ENCODE measurements at places on chromosomes 5 and 9.

GRCh38 chr9:26657958-26658357 lies 234.6 kb downstream of the CAAP1 start:
- DNase-seq, result no peak
- no peak overlapping the region for H3K4me3 ChIP-seq
- peaks cover 7% of the 10 kb centered on the region for H3K4me1 ChIP-seq
- H3K36me3 ChIP-seq, result no peaks in the 10 kb centered on the region

- H3K27me3 ChIP-seq, result no peaks in the 10 kb centered on the region
- peak overlapping the region; percentile 87 for H3K27ac ChIP-seq
- no peaks in the 10 kb centered on the region for H3K36me3 ChIP-seq
- DNase-seq, result no peak
- peaks cover 71% of the 10 kb centered on the region for H3K4me1 ChIP-seq
These were observed 894 bp downstream of the LRRTM2 start for GRCh38 chr5:138874241-138874640.

DNA sequence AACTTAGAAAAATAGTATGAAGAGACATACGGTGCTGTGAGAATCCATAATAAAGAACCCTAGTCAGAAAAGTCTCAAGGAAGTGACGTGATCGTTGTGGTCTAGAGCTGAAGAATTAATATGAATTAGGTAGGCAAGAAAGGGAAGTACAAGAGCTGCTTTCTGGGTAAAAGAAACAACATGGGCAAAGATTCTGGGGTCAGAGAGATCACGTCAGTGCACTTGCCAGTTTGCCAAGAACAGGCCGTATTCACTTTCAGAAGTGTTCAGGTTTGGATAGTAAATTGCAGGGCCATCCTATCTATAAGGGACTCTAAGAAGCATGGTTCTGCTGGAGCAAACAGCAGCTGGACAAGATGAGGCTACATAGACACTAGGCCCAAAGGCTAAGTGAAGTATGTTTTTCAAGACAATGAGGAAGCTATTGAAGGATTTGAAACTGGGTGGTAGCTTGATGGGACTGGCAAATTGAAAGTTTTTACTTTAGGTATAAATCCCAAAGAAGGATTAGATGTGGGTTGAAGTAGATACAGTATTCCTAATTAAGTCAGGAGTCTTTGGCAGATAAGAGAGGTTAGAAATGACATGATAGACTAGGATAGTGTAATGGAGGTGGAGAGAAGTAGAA lies 4.8 kb upstream of the CHD1 start:
- H3K4me1 ChIP-seq, result peaks cover 45% of the 10 kb centered on the region
- DNase-seq, result no peak
- H3K27ac ChIP-seq, result 0 out of 2 replicates have a peak overlapping the region, but pooled peaks have one; percentile 1
- H3K36me3 ChIP-seq, result no peaks in the 10 kb centered on the region
- H3K4me3 ChIP-seq, result no peak overlapping the region

DNA sequence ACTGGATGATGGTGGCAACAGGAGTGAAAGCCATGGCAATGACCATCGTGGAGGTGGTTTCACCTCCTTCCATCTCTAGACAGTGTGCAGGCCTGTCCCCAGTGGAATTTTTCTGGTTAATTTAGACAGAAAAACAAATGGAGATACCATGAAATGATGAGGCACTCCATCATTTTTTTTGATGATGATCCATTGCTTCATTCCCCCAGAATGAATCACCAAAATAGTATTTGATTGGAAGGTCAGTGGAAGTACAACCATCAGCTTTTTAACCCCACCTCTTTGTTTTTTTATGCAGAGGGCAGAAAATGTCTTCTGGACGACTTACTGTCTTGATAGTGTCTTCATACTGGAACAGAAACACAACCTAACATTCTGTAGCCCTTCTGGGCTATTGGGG lies 42.6 kb upstream of the ADRA1B start:
- H3K36me3 ChIP-seq, result no peaks in the 10 kb centered on the region
- no peak overlapping the region for H3K27ac ChIP-seq
- peaks cover 21% of the 10 kb centered on the region for H3K4me1 ChIP-seq
- peaks cover 12% of the 10 kb centered on the region for H3K27me3 ChIP-seq
- no peak overlapping the region for H3K4me3 ChIP-seq

DNA sequence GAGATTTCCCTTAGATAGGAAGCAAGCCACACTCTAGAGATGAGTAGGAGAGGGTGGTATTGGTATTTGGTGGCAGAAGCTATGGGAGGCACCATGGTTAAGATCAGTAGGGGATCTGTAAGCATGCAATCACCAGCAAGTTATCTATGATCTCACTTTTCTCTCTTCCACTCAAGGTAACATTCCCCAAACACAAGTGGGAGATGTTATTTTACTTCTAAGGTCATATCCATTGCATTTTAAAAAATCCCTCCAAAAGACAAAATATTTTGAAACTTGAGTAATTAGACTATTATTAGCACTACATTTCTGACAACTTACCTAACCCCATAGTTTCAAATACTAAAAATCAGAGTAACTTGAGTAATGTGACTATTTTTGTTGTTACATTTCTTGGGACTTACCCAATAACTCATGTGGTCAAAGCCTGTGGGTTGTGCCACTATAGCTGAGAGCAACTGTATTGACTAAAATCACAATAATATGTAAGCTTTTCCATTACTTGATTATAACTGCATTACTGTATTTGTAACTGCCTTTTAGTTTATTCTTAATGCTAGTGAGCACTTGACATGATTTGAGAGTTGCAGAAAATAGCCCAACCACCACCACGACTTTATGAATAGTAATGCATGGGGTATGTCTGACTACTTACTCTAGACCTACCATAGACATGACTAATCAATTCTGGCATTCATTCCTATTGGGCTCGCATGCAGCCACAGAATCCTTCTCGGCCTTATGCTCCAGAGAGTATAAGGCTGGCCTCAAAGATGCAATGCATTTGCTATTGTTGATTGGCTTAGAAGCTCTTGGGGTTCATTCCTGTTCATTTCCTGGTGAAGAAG lies 264.7 kb downstream of the TRIM32 start:
- peak; percentile 85 for DNase-seq
- peaks cover 3% of the 10 kb centered on the region for H3K27me3 ChIP-seq
- H3K4me1 ChIP-seq, result peaks cover 33% of the 10 kb centered on the region

DNA sequence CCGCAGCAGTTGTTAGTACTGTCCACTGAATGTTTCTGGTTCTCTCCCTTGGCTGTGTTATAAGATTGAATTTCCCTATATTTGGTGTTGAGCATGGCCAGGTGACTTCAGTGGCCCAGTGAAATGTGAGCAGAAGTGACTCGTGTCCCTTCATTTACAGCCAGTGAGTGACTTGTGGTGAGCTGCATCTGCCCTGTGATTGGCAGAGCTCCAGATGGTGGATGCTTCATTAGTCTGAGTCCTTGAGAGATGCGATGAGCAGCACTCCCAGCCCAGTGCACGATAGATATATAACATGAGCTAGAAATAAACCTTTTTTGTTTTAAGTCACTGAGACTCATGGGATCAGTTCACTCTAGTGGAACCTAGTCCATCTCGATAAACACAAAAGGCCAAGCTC lies 19.3 kb downstream of the PCSK5 start:
- H3K27me3 ChIP-seq, result peaks cover 1% of the 10 kb centered on the region
- H3K4me3 ChIP-seq, result no peak overlapping the region
- H3K27ac ChIP-seq, result no peak overlapping the region
- no peaks in the 10 kb centered on the region for H3K4me1 ChIP-seq

- no peaks in the 10 kb centered on the region for H3K4me1 ChIP-seq
- no peaks in the 10 kb centered on the region for H3K36me3 ChIP-seq
- no peak for DNase-seq
- no peak overlapping the region for H3K4me3 ChIP-seq
- H3K27me3 ChIP-seq, result no peaks in the 10 kb centered on the region
These were observed 268.4 kb downstream of the FAM170A start for GRCh38 chr5:119897537-119898370.

DNA sequence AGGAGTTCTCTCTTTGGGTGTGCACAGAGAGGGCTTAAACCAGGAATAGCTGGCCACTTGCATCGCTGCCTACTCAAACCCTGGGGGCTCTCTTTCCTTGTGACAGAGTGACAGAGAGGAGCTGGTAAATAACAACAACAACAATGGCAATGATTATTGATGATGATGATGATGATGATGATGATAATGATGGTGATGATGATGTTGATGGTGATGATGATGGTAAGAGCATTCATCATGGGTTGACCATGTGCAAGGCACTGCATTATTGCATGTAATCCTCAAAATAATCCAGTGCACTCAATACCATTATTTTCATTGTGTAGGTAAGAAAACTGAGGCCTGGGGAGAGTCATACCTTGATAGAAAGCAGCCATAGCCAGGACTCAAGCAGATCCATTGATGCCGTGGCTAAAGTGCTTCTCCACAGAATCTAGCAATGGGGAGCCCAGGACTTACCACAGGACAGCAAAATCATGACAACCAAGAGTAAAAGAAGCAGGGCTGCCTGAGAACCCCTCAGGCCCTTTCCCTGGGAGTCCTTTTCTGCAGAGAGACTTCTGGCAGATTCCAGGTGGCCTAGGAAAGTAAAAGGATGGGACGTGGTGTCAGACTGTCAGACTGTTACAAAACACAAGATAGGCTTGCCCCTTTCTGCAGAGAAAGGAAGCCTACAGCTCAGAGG lies 4.8 kb downstream of the FOXI1 start:
- H3K27me3 ChIP-seq, result peaks cover 17% of the 10 kb centered on the region
- H3K4me3 ChIP-seq, result no peak overlapping the region
- DNase-seq, result no peak
- no peak overlapping the region for H3K27ac ChIP-seq
- no peaks in the 10 kb centered on the region for H3K36me3 ChIP-seq
- no peaks in the 10 kb centered on the region for H3K4me1 ChIP-seq

DNA sequence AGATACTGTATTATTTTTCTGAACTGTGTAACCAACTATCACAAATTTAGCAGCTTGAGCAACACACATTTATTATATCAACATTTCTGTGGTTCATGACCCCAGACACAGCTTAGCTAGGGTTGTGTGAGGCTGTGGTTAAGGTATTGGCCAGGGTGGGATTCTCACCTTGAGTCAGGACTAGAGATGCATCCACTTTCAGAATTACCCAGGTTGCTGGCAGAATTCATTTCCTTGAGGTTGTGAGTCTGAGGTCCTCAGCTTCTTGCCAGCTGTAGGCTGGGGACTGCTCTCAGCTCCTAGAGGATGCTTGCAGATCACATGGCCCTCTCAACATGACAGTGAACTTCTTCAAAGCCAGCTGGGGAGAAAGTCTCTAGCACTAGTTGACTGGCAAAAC lies 122.5 kb upstream of the RASGRF2 start:
- peaks cover 9% of the 10 kb centered on the region for H3K36me3 ChIP-seq
- H3K27ac ChIP-seq, result no peak overlapping the region
- H3K4me3 ChIP-seq, result no peak overlapping the region
- no peak for DNase-seq
- peaks cover 11% of the 10 kb centered on the region for H3K4me1 ChIP-seq
- H3K27me3 ChIP-seq, result peaks cover 2% of the 10 kb centered on the region

DNA sequence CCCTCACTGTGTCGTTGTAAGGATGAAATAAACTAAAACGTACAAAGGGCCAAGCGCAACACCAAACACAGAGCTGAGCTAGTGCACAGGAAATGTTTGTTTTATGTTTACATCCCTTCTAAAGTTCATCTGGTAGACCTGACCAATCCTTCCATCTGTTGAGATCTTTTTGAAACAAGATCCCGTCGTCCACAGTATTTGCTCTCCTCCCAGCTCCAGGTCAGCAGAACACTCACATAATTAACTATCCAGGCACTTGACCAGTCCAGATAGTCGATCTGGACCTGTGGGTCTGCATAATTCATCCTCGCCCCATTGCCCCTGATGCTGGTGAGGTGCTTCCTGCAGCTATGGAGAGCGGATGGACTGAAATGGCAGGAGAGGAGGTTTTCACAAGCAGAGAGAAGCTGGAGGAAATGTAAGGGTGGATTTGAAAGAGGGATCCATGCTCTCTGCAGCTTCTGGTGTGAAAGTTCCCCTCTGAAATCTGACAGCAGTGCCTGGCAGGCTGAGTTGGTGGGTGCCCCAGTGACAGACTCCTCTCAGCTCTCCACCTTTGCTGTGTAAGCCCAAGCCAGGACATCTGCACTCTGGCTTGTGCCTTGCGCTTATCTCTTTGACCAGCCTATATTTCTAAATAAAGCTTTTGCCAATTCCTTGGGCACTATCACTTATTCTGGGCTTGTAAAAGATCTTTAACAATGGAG lies 102.4 kb downstream of the TTLL11 start:
- peaks cover 23% of the 10 kb centered on the region for H3K4me1 ChIP-seq
- no peak overlapping the region for H3K4me3 ChIP-seq
- no peak overlapping the region for H3K27ac ChIP-seq

GRCh38 chr9:99222416-99223270 lies 561 bp downstream of the SEC61B start:
- H3K27me3 ChIP-seq, result no peaks in the 10 kb centered on the region
- peaks cover 50% of the 10 kb centered on the region for H3K4me1 ChIP-seq
- peak overlapping the region; percentile 100 for H3K27ac ChIP-seq
- H3K36me3 ChIP-seq, result peaks cover 42% of the 10 kb centered on the region

- H3K27ac ChIP-seq, result peak overlapping the region; percentile 14
- H3K4me3 ChIP-seq, result no peak overlapping the region
- no peaks in the 10 kb centered on the region for H3K36me3 ChIP-seq
- H3K4me1 ChIP-seq, result peaks cover 15% of the 10 kb centered on the region
- DNase-seq, result peak; percentile 5
These were observed 211.5 kb upstream of the NREP start for GRCh38 chr5:111968459-111968858.

- peaks cover 11% of the 10 kb centered on the region for H3K4me1 ChIP-seq
- peaks cover 3% of the 10 kb centered on the region for H3K27me3 ChIP-seq
- H3K27ac ChIP-seq, result no peak overlapping the region
These were observed 18.9 kb downstream of the VAV2 start for GRCh38 chr9:133973111-133973790.

DNA sequence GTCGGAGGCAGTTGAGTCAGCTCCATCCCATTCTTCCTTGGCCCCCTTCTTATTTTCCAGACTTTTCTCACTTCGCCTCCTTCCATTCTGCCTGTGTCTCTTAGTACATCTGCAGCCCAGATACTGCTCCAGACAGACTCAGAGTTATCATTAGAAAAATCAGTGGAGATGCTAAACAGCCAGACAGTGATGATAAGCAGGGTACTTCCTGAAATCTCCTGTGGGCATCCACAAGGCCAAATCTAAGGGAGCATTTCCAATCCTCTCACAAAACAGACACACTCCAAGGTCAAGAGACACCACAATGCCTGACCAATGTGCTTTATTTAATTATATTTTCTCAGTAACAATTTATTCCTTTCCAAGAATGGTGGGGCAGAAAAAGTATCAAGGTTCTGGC lies 14.5 kb upstream of the RLN1 start:
- no peak overlapping the region for H3K27ac ChIP-seq
- no peak for DNase-seq
- H3K36me3 ChIP-seq, result peaks cover 5% of the 10 kb centered on the region
- peaks cover 2% of the 10 kb centered on the region for H3K27me3 ChIP-seq
- H3K4me1 ChIP-seq, result peaks cover 7% of the 10 kb centered on the region
- no peak overlapping the region for H3K4me3 ChIP-seq

- H3K27ac ChIP-seq, result no peak overlapping the region
- H3K36me3 ChIP-seq, result peaks cover 29% of the 10 kb centered on the region
- DNase-seq, result no peak
- peaks cover 30% of the 10 kb centered on the region for H3K4me1 ChIP-seq
These were observed 38.9 kb downstream of the PSMB7 start for GRCh38 chr9:124376329-124376728.

- no peaks in the 10 kb centered on the region for H3K27me3 ChIP-seq
- peaks cover 36% of the 10 kb centered on the region for H3K4me1 ChIP-seq
- no peak overlapping the region for H3K4me3 ChIP-seq
- DNase-seq, result no peak
- H3K36me3 ChIP-seq, result peaks cover 26% of the 10 kb centered on the region
These were observed 35.2 kb downstream of the MRPS27 start for GRCh38 chr5:72284559-72285423.

GRCh38 chr9:98658951-98659351 lies 49.8 kb downstream of the GABBR2 start:
- H3K4me1 ChIP-seq, result peaks cover 59% of the 10 kb centered on the region
- peak; percentile 67 for DNase-seq
- H3K36me3 ChIP-seq, result peaks cover 5% of the 10 kb centered on the region
- H3K4me3 ChIP-seq, result peak overlapping the region; percentile 9
- H3K27me3 ChIP-seq, result peaks cover 2% of the 10 kb centered on the region
- peak overlapping the region; percentile 97 for H3K27ac ChIP-seq
